ENCODE measurements at places on chromosomes 1 and 21.
A peak's percentile ranks its signal among the peaks of the same experiment; 100 is the strongest.

GRCh38 chr1:35554266-35555211 is 2.7 kb downstream of the KIAA0319L start:
- DNase-seq = no peak

- DNase-seq = no peak
These were observed 6.0 kb downstream of the IFFO2 start for GRCh38 chr1:18950401-18951026.

DNA sequence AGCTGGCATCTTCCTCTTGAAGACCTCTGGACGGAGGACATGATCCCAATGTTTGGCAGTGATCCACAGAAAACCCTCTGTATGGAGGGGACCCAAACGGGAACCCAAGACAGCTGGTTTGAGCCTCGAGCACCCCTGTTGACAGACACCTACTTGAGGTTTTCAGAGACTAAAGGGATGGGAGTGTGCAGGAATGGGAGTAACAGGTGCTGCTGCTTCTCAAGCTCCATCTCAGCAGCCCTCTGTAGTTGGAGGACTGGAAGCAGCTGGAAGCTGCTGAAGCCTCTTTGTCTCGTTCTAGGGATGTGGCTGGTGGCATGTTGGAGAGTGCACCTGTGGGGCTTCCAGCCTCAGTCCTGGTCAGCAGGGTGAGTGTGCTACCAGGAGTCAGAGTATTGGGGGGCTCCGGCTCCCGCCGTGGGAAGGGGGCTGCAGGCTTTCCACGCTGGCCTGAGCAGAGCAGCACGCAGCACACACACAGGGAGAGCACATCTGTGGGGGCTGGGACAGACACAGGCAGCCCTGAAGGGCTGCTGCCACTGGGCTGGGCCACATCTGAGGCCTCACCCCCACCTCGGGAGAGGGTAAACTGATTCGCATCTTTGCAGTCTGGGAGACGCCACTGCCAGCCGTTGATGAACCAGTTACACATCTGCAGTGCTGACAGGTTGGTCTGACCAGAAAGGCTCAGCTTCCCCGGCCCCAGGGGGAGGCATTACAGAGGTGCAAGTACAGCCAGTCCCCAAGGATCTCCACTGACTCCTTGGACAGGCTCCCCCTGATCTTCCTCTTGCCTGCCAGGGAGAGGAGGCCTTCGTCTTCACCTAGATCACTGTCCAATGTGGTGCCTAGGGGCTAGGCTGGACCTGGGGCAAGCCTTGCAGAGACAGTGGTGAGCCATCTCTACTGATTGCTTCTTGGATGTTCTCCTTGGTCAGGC is 56.6 kb downstream of the ADSS2 start:
- no peak for DNase-seq

GRCh38 chr21:26001356-26001755 is 169.2 kb downstream of the APP start:
- DNase-seq = no peak

GRCh38 chr1:50929376-50929958 is 30.6 kb downstream of the FAF1 start:
- DNase-seq = peak; percentile 17

DNA sequence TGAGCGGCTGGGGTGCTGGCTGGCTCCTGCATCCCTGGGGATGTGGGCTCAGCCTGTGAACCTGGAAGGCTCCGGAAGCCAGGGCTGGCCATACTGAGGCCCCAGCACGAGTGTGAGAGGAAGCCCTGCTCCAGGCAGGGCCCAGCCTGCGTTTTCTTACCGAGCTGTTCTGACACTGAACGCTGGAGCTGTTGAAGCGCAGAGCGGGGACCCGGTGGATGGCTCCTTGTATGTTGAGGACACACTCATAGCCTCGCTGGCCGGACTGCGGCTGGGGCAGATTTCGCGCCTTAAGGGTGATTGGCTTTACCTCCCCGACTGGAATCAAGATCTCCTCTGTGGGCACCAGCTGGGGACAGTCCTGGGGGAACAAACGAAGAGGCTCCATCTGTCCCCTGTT is 160.0 kb downstream of the PLXNA2 start:
- no peak for DNase-seq

GRCh38 chr1:98674075-98674781 is 12.7 kb downstream of the SNX7 start:
- DNase-seq = no peak

DNA sequence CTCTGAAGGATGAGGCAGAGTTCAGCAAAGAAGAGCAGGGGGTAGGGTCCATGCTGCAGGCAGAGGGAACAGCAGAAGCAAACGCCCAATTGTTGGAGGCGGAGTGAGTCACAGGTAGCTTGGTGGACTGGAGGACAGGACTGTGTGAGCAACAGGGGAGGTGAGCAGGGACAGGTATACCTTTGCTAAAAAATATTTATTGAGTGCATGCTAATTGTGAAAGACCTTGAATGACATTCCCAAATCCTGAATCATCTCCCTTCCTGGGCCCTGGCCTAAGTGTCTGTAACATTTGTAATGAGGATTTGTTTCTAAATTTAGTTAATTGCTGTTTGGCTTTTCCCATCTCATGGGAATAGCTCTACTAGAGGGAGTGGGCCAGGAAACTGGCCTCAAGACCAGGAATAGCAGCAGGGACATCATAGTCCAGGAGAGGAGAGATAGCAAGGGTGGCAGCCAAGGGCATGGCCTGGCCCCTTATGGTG is 123.7 kb downstream of the FOXD2 start:
- no peak for DNase-seq

DNA sequence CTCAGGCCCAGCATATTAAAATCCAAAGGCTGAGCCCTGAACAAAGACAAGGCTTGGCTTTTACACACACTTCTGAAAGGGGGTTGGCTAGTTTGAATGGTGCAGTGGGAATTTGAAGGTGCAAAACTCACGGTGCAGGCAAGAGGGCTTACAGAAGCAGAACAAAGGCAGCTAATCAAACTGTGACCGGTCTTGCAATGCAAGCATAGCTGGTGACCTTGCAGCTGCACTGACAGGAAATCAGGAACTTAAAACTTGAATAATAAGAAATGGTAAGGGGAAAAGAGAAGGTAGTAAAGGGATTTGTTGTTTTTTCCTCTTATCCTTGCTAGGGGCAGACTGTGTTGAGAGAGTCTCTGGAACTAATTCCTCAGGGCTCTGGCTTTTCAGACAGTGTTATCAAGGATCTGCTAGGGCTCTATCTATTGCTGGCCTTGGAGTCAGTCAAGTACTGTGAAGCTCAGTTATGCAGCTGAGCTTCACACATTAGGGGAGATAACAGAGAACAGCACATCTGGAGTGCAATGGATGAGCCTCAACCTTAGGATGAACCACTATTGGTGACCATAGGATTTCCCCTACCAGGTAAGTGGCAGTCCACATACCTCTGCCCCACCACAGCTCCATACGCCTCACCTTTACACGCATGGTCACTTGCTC is 97.6 kb downstream of the PPIAL4G start:
- no peak for DNase-seq

GRCh38 chr1:209839875-209840546 is 12.2 kb downstream of the UTP25 start:
- DNase-seq = peak; percentile 84

GRCh38 chr1:169890761-169891538 is 2.7 kb downstream of the SCYL3 start:
- no peak for DNase-seq

- DNase-seq = no peak
These were observed 3.6 kb upstream of the SMPDL3B start for GRCh38 chr1:27931184-27931583.

- no peak for DNase-seq
These were observed 380 bp downstream of the MFN2 start for GRCh38 chr1:11980676-11980972.

DNA sequence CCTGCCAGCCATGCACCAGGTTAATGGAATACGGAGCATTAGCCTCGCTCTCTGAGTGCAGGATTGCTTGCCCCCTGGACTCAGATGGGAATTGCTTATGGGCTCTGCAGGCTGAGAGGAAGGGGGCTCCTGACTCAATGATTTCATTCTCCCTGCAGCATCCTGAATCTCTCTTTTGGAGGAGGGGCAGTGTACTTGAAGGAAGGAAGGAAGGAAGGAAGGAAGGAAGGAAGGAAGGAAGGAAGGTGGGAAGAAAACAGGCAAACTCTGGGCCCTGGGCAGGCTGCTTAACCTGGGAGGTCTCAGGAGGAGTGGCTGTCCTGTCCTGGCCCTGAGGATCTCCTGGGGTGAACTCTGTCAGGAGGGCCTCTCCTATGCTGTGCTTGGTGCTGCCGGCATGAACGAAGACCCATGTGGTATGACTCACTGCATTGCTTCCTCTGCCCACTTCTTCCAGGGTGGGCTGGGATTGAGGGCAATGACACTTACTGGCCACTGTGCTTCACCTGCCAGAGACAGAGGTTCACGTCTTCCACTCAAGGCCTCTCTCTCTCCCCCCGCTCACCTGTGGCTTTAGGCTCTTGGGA is 257.1 kb upstream of the CSF3R start:
- DNase-seq = no peak

DNA sequence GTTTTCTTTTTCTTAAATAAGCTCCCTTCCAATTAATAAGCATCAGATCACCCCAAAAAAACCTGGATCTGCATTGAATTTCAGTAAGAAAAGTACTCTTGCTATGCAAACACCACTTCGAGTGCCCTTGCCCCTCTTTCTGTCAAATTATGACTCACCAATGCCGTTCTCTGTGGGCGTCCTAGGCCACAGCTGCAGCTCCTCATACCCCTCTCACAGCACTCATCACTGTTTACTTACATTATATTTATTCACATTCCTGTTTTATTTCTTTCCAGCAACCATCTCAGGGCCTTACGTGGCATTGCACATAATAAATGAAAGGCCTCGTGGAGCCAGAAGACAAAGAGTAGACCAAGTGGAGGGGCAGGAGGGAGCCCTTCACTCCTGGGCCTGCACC is 99.1 kb upstream of the CTTNBP2NL start:
- DNase-seq = no peak

- no peak for DNase-seq
These were observed 876 bp upstream of the CHML start for GRCh38 chr1:241640867-241641622.

DNA sequence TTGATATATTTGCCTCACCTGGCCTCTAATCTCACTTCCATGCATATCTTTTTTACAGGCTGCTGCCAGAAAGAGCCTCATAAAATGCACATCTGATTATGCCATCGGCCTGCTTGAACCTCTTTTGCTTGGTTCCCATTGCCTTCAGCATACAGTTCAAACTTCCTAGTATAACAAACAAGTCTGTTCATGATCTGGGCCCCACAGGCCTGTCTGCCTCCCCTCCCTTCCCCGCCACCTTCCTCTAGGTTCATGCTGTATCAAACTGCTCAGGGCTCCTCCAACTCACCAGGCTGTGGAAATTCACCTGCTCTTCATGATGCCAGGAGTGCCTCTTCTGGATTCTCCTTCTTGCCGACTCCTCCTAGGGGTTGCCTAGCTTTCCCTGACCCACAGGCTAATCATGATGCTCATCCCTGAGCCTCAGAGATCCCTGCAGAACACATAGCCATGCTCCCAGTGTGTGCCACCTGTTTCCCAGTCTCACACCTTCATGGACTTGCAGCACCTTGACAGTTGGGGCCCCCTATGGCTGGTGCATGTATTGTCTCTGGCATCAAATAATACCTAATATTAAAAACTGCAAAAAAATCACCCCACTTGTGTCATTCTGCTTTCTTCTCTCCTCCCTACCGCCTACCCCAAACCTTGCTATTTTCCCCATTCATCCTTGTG is 33.7 kb upstream of the CD2 start:
- no peak for DNase-seq

GRCh38 chr1:156146020-156146768 is 7.2 kb upstream of the SEMA4A start:
- peak; percentile 78 for DNase-seq

DNA sequence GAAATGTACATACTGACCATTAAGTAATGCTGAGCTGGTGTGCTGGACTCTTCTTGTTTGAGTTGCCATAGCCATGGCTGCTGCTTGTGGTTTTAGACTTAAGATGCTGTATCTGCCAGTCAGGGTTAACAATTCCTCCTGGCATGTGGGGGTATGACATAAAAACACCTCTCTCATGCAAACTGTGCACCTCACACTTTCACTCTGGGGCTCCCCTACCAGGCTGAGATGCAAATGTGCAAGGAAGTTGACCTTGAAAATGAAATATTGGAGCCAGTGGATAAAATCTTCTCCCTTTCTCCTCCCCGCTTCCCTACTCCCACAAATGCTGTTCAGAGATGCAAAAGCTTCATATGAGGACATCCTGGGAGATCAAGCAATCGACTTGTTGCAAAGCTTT is 198.8 kb downstream of the FCRL5 start:
- DNase-seq = no peak

DNA sequence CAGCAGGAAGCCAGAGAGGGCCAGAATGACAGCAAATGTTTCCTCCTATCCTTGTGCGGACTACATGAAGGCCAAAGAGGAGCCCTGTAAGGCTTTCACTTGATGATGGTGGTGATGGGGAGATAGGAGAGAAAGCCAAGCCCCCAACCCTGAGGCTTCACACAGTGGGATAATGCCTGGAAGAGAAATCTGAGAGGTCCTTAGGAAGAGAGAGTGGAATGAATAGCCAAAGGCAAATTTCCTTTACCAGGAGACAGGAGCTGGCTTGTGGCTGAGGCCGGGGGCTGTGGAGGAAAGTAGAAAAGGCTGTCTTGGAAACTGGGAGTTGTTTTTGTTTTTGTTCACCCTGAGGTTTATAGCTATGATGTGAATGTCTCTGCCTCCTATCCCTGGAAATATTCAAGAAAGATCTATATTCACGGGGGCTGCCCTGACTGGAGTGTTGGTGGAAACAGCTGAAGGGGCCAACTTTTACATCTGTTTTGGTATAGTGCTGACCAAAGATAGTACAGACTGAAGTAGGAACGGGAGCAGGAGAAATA is 13.0 kb upstream of the RNF19B start:
- no peak for DNase-seq

- no peak for DNase-seq
These were observed 45.6 kb upstream of the RAB4A start for GRCh38 chr1:229225331-229225782.

DNA sequence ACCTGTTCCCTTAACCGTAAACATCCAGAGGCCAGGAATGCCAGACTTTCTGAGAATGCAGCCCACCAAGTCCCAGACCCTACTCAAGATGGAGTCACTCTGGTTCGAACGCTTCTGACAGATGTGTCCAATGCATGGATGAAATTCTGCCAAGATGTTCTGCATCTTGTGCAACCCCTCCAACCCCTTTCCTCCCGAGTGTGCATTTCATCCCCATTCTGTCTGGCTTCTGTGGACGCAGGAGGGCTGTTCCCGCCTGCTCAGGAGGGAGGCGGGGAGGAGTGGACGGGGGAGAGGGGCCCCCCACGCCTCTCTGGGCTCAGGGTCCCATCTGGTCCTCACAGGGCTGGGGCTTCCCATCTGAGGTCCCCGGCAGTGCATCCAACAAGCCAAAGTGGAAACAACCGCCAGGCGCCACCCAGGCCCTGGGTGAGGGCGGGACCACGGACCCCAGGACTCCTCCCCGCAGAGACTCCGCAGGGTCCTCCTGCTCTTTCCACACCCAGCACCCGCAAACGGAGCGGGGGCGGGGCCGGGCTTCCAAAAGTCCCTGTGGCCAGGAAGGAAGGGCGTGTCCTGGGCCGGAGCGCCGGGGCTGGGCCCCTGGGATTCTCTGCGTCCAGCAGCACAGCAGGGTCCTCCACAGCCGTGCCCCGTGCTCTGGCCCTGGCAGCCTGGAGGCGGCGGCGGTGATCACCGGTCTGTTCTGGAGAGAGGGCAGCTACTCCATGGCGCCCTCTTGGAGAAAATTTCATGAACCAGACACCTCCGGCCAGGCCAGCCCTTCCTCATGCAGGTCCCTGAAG is 27.8 kb upstream of the SUMO3 start:
- no peak for DNase-seq
